ENCODE measurements at places on chromosomes 5 and 9.

- no peak for DNase-seq
These were observed 42.8 kb downstream of the STK10 start for GRCh38 chr5:172144931-172145869.

DNA sequence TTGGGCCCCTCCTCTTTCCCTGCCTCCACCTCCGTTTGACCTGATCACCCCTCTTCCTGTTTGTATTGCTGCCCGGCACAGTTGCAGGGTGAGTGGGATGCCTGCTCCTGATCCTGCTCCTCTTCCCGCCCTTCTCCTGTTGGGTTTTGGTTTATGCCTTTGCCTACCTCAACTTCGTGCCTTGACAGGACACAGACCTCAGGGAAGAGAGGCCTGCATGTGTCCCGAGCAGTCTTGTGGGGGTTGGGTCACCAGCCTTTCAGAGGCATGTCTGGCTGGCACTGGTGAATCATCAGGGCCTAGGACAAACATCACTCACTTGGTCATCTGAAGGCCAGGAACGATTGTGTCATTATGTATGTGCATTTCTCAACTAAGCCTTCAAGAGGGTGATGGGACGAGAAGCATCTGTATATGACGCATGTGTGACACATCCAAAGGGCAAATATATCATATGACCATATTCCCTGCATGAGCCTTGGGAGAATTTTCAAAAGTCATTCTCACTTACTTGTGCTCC lies 56.9 kb downstream of the NPR3 start:
- DNase-seq = peak; percentile 100

DNA sequence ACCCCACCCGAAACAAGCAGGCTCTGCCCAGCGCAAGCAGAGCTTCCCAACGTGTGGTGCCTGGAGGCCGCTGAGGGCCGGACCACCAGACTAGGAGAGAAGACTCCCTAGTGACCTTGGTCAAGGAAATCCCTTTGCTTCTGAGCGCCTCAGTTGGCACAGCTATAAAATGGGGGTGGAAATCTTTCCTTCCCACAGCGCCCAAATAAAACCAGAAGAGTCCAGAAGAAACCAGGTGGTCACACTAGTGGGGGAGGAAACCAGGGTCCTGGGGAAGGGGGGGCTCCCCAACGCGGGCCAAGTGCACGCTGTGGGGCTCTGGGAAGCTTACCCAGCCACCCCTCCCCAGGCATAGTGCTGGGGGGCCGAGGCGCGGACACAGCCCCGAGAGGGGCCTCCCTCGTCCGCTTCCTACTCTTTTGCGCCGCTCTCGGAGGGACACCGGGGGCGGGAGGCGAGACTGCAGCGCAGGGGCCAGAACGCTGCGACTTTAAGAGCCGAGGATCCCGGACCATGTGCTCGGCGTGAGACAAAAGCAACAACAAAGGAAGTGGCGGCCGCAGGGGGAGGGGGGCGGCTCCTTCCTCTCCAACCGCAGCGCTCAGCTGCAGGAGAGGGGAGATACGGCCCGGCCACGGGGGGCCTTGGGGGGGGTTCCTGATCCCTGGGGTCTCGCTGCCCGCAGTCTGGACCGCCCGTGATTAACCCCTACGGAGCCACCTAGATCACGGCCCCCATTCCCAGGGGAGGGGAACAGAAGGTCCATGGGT lies 885 bp downstream of the RNF44 start:
- DNase-seq = peak; percentile 42

DNA sequence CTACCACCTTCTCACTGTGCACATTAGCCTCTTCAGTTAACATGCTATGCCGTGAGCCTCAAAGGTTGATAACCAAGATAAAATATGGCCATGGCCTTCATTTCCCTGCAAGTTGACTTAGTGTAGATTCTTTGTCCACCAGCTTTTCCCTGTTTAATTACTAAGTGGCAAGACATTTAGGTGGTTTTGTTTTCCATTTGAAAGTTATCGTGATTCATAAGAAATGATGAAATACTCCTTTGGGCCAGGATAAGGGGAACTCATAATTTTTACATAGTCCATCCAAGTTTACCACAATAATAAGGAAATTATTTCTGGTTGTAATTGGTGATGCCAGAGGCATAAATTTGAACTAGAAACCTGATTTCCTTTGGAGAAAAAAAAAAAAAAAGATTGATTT lies 609.6 kb downstream of the TAF11L14 start:
- DNase-seq = peak; percentile 5

GRCh38 chr5:95027151-95027721 lies 257.7 kb downstream of the MCTP1 start:
- DNase-seq = no peak

DNA sequence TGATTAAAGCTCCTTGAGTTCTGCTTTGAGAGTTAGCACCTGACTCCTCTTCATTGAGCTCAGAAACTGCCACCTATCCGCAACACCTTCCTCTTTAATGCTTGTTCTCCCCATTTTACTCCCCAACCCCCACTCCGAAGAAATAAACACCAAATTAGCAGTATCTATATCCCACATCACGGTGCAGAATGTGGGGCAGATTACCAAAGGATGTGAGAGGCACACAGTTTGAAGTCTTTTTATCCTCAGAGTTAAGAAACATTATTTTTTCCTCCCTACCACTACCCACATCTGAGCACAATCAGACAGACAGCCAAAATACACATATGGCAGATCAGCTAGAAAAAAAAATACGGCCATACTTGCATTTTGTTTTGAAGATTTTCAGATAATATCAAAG lies 26.1 kb upstream of the IL7R start:
- DNase-seq = no peak

- DNase-seq = no peak
These were observed 269.8 kb downstream of the ASTN2 start for GRCh38 chr9:117145081-117145480.

- DNase-seq = peak; percentile 46
These were observed 390.0 kb downstream of the PLK2 start for GRCh38 chr5:58069846-58070245.

DNA sequence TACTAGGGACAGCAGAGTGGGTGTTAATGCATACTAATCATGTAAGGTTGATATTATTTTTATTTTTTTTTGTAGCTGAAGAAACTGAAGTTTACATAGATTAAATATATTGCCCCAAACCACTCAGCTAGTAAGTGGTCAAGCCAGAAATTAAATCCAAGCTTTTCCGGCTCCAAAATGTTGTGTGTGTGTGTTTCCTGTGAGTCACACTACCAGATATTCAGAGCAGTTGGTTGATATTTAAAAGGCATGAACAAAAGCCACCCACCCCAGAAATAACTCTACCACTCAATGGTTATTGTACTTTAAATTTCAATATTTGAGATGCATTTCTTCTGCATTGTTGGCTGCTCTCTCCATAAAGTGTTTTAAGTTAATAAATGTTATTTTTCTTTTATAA lies 29.5 kb downstream of the KCNN2 start:
- peak; percentile 6 for DNase-seq

DNA sequence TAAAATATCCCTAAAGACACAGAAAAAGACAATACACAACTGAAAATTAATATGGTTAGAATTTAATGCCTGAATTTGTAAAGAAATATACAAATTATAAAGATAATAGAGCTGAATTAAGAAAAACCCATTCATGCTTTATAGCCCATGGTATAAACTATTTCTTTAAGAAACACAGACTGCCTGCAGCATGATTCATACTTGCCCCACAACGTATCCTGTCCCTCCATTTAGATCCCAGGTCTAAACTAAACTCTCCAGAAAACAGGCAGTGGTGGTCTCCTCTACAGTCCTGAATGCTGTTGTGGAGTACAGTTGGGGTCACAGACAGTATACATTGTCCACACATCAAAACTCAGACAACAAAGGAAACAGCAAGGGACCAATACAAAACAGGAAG lies 24.8 kb downstream of the IL6ST start:
- peak; percentile 44 for DNase-seq

GRCh38 chr5:1550287-1551076 lies 26.7 kb upstream of the LPCAT1 start:
- no peak for DNase-seq
